ENCODE measurements at places on chromosomes 1 and 21.

DNA sequence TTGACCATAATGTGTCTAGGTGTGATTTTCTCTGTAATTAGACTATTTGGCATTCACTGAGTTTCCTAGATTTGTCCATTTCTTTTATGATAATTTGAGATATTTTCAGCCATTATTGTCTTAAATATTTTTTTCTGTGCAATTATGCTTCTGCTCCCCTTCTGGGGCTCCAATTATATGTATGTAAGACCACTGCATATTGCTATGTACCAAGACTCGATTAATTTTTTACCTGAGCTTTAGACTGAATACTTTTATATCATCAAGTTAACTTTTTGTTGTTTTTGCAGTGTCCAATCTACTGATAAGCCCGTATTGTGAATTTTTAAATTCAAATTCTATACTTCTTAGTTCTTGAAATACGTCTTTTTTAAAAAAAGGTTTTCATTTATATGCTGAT, 5.1 kb upstream of the TAF1A start:
- DNase-seq = no peak

- no peak for DNase-seq
These were observed 7.0 kb upstream of the ADORA1 start for GRCh38 chr1:203120325-203121153.

- no peak for DNase-seq
These were observed 39.0 kb downstream of the ZZZ3 start for GRCh38 chr1:77643456-77643855.

DNA sequence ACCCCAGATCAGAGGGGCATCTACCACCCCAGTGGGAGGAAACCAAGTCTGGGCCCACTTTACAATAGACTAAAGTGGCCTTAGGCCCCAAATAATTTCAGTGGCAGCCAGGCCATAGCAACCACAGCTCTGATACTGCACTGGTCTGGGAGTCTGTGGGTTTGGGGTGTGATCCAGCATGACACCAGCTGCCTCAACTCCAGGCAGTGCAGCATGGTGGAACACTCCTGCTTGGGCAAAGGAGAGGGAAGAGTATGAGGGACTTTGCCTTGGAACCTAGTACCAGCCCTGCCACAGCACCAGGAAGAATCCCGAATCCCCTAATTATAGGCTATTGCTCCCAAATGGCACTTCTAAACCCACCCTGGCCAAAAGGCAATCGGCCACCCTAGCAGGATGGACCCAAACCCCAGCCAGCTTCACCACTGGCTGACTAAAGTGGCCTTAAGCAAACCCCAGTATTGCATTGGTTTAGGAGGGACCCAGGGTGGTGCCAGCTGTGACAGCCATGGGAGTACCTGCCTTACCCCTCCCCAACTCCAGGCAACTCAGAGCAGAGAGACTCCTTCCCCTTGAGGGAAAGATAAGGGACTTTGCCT, 47.1 kb downstream of the PACC1 start:
- no peak for DNase-seq

GRCh38 chr21:43959231-43960116, 52.6 kb upstream of the TRAPPC10 start:
- no peak for DNase-seq

- DNase-seq = no peak
These were observed 114.8 kb upstream of the PTGFR start for GRCh38 chr1:78375996-78376395.

DNA sequence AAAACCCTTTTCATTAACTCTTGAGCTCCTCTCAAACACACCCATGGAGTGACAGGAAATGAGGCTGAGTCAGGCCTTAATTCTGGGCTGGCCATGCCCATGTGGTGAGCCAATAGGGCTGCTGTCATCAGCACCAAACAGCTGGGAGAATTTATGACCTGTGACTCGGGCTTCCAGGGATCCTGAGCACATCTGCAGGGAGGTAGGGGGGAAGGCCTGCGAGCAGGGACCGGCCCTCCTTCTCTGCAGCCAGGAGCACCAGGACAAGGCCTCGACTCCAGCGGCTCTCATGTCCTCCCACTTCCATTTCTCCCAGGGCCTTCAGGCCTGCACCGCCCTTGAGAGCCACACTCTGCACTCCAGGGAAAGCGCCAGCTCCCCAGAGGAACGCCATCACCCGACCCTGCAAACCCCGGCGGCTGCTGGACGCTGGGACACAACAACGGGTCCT, 14.6 kb downstream of the RIPK4 start:
- DNase-seq = no peak

- peak; percentile 51 for DNase-seq
These were observed 68.9 kb downstream of the LRRC8C start for GRCh38 chr1:89701746-89702241.

GRCh38 chr1:108079440-108080025, 114.6 kb upstream of the VAV3 start:
- DNase-seq = no peak

GRCh38 chr1:203199816-203200571, 13.5 kb upstream of the CHI3L1 start:
- DNase-seq = no peak

- DNase-seq = no peak
These were observed 4.2 kb downstream of the CYP4B1 start for GRCh38 chr1:46802901-46803574.

- no peak for DNase-seq
These were observed 108.1 kb upstream of the IVNS1ABP start for GRCh38 chr1:185425163-185425562.

- no peak for DNase-seq
These were observed at the start of gene TRIM67 for GRCh38 chr1:231161667-231162296. Gene TRIM67 (plus strand): TSS chr1:231162058. CDS start chr1:231162970, 912 bp downstream.
